ENCODE measurements at places on chromosomes 4 and X.

- no peak for DNase-seq
Observed at GRCh38 chrX:115183980-115184379, 5.2 kb upstream of the RBMXL3 start.

GRCh38 chr4:70614184-70614555 lies 14.4 kb upstream of the ENAM start:
- no peak for DNase-seq

DNA sequence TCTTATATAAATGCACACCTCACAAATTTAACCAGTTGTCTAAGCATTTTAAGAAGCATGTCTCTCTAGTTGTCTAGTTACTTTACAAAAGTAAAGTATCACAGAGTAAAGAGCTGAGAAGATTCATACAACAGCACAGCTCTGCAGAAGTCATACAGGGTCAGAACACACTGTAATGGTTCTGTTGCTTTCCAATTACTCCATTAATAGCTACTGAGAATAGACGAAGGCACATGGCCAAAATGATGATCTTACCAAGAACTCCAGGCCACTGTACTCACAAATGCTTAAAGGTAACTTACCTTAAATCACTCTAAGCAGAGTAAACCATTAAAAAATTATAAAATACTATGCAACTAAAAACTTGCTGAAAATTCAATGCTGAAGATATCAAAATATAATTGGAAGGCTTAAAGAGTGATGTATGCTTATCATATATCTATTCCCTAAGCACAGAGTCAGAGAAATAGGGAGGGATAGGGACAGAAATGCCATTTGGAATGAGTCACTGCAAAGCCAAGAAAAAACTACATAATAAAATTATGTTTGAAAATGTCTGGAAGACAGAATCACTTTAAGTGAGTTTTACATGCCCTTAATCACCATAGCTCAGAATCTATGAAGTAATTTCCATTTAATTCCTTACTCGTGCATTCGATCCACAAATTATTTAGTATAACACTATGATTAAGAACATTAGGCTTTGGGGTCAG lies 71.0 kb downstream of the DDX60L start:
- DNase-seq, result no peak

- no peak for DNase-seq
Observed at GRCh38 chr4:2587213-2587823, 50.9 kb downstream of the FAM193A start.

DNA sequence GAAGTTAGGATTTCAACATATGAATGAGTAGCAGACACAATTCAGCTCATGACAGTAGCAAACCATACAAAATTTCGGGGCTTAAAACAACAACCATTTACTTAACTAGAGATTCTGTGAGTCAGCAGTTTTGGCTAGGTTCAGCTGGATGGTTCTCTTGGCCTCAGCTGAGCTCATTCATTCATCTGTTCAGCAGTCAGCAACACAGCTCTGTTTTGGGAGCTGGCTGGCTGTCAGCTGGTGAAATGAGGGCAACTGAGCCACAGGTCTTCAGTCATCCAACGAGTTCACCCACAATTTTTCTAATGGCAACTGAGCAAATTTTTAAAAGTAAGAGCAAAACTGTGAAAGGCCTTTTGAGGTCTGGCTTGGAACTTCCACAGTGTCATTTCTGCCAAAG lies 2005.1 kb upstream of the AGA start:
- DNase-seq, result no peak

- DNase-seq, result no peak
Observed at GRCh38 chrX:63012574-63012973, 338.6 kb downstream of the SPIN4 start.

GRCh38 chr4:113499166-113499565 lies 262.4 kb downstream of the CAMK2D start:
- no peak for DNase-seq

DNA sequence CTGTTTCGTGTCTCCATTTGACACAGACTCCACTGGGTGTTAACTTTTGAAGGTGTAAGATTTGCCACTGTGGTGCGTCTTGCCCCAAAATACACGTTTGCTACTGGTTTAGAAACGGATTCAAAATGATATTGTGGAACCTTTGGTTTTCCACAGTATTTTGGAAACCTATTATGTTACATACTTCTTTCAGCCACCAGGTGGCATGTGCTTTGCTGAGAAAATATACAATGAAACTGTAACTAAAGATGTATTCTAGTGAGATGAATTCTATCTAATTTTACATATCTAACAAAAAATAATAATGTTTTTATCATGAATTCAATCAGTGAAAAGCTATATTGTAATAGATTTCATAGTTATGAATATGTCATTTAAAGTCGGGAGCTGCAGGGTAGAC lies 28.4 kb upstream of the SLITRK4 start:
- DNase-seq, result no peak

DNA sequence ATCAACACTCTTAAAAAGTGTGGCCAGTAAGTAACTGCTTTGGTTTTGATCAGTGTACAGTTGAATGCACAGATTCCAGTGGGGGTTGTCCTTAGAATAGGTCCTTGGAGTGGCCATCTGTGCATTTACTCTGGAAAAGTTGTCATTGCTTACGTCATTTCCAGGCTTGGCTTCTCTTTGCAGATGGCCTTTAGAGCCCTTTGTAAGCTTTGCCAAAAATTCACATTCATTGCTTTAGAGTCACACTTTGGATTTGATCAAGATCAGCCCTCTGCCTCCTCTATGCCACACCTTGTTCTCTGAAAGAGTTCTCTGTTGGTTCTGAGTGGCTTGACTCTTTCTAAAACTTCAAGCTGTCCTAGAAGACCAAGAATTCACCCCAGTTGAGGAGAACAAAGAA lies 83.9 kb downstream of the MAMLD1 start:
- no peak for DNase-seq

DNA sequence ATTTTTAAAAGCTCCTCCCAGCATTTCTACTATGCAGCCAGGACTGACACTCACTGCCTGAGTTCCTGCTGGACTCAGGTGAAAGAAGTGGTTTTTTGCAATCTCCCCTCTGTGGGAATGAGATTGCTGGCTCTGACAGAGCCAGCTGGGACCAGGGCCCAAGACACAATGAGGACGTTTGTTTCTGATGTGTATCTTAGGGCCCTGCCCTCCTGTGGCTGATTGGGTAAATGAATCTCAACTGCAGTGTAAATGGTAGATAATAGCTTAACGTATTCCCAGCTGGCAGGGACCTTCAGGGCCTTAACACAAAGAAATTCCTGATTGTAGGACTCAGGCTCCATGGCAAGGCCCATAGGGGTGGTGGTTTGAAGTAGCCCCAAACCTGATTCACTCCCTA lies 85.8 kb upstream of the PRPS1 start:
- DNase-seq, result no peak

GRCh38 chr4:560731-561291 lies 15.3 kb downstream of the TMEM271 start:
- no peak for DNase-seq

DNA sequence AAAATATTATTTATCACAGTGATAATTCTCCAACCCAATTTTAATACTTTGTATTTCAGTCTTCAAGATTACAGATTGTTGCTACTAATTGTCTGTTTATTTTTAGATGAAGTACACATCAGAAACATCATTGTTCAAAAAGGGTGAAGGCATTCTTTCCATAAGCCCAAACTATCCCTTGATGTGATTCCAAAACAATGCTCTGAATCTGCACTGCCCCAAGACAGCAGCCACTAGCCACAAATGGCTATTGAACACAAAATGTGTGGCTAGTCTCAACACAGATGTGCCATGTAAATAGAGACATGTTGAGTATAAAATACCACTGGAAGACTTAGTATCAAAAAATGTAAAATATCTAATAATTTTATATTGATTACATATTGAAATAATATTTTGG lies 150.7 kb upstream of the MAB21L2 start:
- no peak for DNase-seq

DNA sequence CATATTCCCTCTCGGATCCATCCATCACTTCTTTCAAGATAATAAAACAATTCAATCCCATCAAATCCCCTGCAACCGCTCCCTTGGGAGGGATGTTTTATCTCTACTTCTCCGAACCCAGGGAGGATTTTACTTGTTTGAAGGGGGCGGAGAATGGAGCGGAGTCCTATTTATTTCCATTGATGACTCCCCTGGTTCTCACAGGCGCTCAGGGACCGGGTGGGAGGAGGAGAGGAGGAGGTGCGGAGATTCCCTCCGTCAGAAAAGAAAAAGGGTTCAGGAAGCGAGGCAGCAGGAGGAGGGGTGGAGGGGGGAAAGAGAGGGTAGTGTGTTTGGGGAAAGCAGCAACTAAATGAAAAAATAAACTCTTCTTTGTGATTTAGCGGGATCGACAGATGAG lies 2.1 kb downstream of the NDNF start:
- DNase-seq, result no peak

DNA sequence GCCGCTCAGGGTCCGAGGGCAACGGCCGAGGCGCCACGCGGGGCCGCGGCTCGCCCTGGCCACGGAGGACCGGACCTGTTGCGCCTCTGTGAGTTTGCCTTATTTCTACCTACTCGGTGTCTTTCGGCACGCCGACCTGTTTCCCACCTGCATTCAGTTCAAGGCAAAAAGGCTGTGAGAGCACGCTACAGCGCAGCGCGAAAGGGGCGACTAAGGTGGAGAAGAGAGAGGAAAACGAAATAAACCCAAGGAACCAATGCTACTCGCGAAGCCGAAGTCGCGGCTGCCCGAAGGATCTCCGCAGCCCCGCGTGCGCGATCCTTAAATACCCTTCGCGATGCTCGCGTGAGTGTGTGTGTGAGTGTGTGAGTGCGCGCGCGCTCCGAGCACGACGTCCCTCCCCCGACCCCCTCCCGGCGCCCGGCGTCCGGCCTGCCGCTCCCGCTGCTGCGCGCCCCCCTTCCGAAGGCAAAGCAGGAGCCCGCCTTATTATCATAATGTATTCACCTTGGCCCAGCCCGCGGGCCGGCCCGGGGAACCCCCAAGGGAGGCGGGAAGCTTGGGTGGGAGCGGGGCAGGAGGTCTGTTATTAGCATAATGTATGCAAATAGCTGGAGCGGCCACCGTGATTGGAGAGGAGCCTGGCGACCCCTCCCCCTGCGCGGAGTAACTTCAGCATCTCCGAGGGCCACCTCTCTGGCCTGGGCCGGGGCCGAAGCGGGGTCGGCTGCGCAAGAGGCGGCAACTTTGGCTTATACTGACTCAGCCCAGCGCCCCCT lies at the start of gene COL25A1:
TSS of gene COL25A1 (minus strand) at position 298 of the 779 bp plus-strand sequence.
- no peak for DNase-seq

GRCh38 chr4:185189606-185190305 lies 14.0 kb downstream of the CFAP97 start:
- no peak for DNase-seq

- no peak for DNase-seq
Observed at GRCh38 chrX:95290455-95290854, 1394.2 kb upstream of the DIAPH2 start.

DNA sequence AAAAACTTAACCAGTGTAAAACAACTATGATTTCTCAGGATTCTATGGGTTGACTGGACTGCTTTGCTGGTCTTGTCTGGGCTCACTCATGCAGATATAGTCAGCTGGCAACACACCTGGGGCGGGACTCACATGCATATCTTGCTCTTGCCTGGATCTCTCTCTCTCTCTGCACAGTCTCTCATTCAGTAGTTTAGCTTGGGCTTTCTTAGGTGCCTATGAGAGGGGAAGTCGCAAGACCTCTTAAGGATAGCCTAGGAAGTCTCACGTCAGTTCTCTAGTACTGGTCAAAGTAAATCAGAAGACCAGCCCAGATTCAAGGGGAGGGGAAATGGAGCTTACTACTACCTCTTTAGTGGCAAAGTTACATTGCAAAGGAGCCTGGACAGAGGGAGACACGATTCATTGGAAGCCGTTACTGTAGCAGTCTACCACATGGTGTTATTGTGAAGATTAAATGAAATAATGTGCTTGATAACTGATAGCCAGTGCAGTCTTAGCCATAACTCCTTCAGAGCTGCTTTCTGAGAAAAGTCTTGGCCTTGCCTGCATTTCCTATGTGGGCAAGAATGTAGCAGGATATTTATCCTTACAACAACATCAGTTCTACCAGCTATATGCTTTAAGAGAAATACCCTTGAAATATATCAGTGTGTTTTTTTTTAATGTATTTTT lies 2.1 kb downstream of the COPS4 start:
- no peak for DNase-seq

- no peak for DNase-seq
Observed at GRCh38 chr4:39429476-39430334, 23.0 kb downstream of the KLB start.

GRCh38 chrX:100685284-100685996 lies 41.4 kb downstream of the SRPX2 start:
- DNase-seq, result no peak

DNA sequence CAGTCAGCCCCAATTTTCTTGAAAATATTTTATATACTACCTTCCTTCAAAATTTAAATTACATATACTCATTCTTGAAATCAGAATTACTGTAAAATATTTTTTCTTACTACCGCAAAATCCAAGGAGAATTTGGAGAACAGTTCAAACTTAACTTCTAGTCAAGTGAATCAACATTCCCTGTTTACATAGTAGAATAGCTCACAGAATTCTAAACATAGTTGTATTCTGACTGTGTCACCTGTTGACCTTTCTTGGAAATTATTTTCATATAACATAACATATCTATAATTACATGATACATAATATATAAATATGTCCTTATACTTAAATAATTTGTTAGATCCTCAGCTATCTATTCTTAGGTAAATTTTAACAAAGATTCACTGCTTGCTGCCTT lies 31.0 kb upstream of the FGF5 start:
- no peak for DNase-seq

DNA sequence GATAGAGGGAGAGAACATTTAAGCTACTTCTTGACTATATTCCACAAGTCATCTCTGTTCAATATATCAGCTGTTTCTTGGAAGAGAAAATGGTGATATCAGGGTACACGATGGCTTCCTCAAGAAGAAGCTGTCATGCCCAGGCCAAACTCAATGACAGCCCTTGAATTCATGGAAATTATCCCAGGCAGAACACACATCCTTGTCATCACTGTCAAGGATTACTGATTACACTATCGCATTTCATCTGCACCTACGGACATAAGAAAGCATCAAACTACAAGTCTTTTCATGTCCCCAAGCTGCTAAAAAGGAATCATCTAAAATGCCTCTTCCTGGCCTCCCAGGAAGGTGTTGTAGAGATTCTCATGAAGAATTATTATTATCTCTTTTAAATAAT lies 165.2 kb upstream of the SLC7A11 start:
- DNase-seq, result no peak

- peak; percentile 60 for DNase-seq
Observed at GRCh38 chr4:55398461-55398860, 2.7 kb downstream of the TMEM165 start.
